ENCODE measurements at places on chromosomes 7 and 10. TPM values are rescaled to one million over a fixed set of nuclear protein-coding genes. Genes with fewer than 3 reads are reported as not detected.
A peak's percentile ranks its signal among the peaks of the same experiment; 100 is the strongest.

GRCh38 chr10:82813856-82814255 lies 938.9 kb downstream of the NRG3 start:
- no peak for DNase-seq
- H3K4me3 ChIP-seq: no peak overlapping the region
- H3K27ac ChIP-seq: no peak overlapping the region
- no peaks in the 10 kb centered on the region for H3K36me3 ChIP-seq

- H3K27me3 ChIP-seq: no peaks in the 10 kb centered on the region
- DNase-seq: no peak
- H3K4me1 ChIP-seq: peaks cover 42% of the 10 kb centered on the region
Observed at GRCh38 chr7:48101352-48101751, 12.3 kb downstream of the UPP1 start.

DNA sequence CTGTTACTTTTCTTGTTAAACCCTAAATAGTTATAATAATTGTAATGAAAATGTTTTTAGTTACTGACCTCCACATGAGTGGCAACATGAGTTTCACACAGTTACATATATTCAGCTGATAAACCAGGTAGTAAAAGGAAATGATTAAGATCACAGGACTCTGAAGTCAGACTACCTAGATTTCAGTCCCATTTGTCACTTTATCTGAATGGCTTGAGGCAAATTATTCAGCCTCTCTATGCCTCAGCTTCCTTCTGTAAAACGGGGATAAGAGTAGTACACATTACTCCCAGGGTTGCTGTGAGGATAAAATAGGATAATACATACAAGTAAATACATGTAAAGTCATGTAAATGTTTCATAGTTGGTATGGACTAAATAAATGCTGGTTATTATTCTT lies 254.3 kb upstream of the LRRTM3 start:
- H3K27me3 ChIP-seq: no peaks in the 10 kb centered on the region
- no peak overlapping the region for H3K4me3 ChIP-seq
- no peaks in the 10 kb centered on the region for H3K4me1 ChIP-seq
- no peaks in the 10 kb centered on the region for H3K36me3 ChIP-seq

DNA sequence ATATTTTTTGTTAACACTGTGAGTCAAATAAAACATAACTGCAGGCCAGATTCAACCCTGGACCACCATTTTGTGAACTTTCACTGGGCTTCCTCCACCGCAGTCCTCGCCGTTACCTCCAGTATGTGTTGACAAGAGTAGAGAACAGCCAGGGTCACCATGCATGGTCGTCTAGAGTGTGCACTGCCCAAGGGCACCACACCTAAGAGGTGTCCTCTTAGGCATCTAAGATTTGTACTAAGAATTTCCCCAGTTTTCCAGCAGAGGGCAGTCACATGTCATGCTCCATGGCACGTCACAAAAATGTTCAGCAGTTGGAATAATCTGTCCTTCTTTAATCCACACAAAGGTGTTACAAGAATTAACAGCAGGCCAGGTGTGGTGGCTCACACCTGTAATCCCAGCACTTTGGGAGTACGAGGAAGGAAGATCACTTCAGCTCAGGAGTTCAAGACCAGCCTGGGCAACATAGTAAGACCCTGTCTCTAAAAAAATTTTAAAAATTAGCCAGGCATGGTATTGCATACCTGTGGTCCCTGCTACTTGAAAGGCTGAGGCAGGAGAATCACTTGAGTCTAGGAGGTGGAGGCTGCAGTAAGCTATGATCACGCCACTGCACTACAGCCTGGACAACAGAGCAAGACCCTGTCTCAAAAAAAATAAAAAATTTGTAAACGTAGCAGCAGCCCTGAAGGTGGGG lies 71.2 kb upstream of the FOXK1 start:
- H3K4me3 ChIP-seq: no peak overlapping the region
- DNase-seq: peak; percentile 56
- no peaks in the 10 kb centered on the region for H3K36me3 ChIP-seq
- no peak overlapping the region for H3K27ac ChIP-seq
- no peaks in the 10 kb centered on the region for H3K27me3 ChIP-seq

DNA sequence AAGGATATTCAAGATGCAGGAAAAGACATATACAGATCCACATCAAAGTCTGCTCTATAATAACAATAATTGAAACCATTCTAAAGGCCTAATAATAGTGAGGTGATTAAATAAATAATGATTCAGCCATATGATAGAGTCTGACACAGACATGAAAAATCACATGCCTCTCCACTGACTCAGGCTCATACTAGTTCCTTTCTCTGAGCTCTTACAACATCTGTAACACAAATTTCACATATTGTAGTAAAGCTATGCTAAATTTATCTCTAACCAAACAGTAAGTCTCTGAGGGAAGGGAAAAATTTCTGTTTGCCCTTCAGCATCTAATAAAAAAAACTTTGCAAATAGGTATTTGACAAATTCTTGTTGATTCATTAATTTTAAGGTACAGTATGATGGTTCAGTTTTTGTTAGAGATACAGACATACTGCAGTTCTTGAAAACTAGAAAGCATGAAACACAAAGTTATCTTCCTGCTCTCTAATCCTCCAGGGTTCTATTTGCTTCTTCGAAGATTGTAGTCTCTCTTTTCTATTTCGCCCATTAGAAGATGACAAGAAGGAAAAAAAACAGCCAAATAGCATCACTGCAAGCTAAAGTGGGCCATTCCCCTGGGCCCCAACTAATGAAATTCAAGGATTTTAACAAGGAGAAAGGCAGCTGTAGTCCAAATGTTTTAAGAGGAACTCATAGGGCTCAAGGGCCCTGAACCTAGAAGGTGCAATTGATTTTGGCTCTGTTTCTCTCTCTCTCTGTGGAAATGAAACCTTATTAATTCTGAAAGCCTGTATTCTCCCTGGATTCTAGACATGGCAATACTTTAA lies 53.9 kb downstream of the CUBN start:
- no peak overlapping the region for H3K27ac ChIP-seq
- no peak overlapping the region for H3K4me3 ChIP-seq
- H3K4me1 ChIP-seq: peaks cover 18% of the 10 kb centered on the region
- H3K36me3 ChIP-seq: peaks cover 4% of the 10 kb centered on the region
- no peaks in the 10 kb centered on the region for H3K27me3 ChIP-seq
- DNase-seq: no peak

GRCh38 chr10:113431398-113432160 lies 121.3 kb upstream of the HABP2 start:
- H3K4me3 ChIP-seq: no peak overlapping the region
- no peaks in the 10 kb centered on the region for H3K36me3 ChIP-seq
- H3K27ac ChIP-seq: no peak overlapping the region

GRCh38 chr7:1385809-1386622 lies 73.3 kb downstream of the MICALL2 start:
- no peak overlapping the region for H3K27ac ChIP-seq
- peaks cover 16% of the 10 kb centered on the region for H3K27me3 ChIP-seq
- no peaks in the 10 kb centered on the region for H3K4me1 ChIP-seq
- H3K4me3 ChIP-seq: no peak overlapping the region
- no peaks in the 10 kb centered on the region for H3K36me3 ChIP-seq

- H3K36me3 ChIP-seq: no peaks in the 10 kb centered on the region
- H3K4me1 ChIP-seq: no peaks in the 10 kb centered on the region
- no peak overlapping the region for H3K27ac ChIP-seq
- no peak for DNase-seq
Observed at GRCh38 chr7:68730964-68731363, 867.3 kb upstream of the AUTS2 start.

Gene CCDC126
- total RNA-seq: 5.7 TPM

GRCh38 chr7:31102973-31103850 lies 51.1 kb downstream of the ADCYAP1R1 start:
- no peak overlapping the region for H3K4me3 ChIP-seq
- H3K27me3 ChIP-seq: no peaks in the 10 kb centered on the region
- no peak for DNase-seq
- no peaks in the 10 kb centered on the region for H3K36me3 ChIP-seq

GRCh38 chr10:63005246-63005645 lies 127.9 kb upstream of the NRBF2 start:
- peaks cover 24% of the 10 kb centered on the region for H3K27me3 ChIP-seq
- H3K36me3 ChIP-seq: no peaks in the 10 kb centered on the region
- peaks cover 18% of the 10 kb centered on the region for H3K4me1 ChIP-seq
- no peak overlapping the region for H3K27ac ChIP-seq

Gene NEUROG3
- total RNA-seq: not detected

Gene RPEL1
- total RNA-seq: 0.10 TPM

GRCh38 chr10:92886334-92886961 lies 38.1 kb downstream of the EXOC6 start:
- H3K27ac ChIP-seq: no peak overlapping the region
- DNase-seq: no peak
- H3K36me3 ChIP-seq: no peaks in the 10 kb centered on the region
- peaks cover 2% of the 10 kb centered on the region for H3K4me1 ChIP-seq
- no peaks in the 10 kb centered on the region for H3K27me3 ChIP-seq
- H3K4me3 ChIP-seq: no peak overlapping the region

DNA sequence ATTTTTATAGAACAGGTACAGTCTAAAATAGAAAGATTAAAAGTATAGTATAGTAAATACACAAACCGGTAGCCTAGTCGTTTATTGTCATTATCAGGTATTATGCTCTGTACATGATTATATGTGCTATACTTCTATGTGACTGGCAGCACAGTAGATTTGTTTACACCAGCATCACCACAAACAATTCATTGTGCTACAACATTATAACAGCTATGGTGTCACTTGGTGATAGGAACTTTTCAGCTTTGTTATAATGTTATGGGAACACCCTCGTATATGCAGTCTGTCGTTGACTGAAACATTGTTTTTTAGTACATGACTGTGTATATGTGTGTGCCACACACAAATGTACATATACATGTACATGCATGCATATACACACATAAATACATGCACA lies 19.1 kb downstream of the ZNF365 start:
- H3K4me3 ChIP-seq: no peak overlapping the region
- H3K27me3 ChIP-seq: no peaks in the 10 kb centered on the region
- H3K36me3 ChIP-seq: no peaks in the 10 kb centered on the region
- no peak for DNase-seq
- H3K27ac ChIP-seq: no peak overlapping the region

- H3K4me1 ChIP-seq: peaks cover 18% of the 10 kb centered on the region
- H3K36me3 ChIP-seq: no peaks in the 10 kb centered on the region
- H3K27ac ChIP-seq: peak overlapping the region; percentile 52
Observed at GRCh38 chr7:100604028-100604975, 2.1 kb downstream of the PCOLCE start.

DNA sequence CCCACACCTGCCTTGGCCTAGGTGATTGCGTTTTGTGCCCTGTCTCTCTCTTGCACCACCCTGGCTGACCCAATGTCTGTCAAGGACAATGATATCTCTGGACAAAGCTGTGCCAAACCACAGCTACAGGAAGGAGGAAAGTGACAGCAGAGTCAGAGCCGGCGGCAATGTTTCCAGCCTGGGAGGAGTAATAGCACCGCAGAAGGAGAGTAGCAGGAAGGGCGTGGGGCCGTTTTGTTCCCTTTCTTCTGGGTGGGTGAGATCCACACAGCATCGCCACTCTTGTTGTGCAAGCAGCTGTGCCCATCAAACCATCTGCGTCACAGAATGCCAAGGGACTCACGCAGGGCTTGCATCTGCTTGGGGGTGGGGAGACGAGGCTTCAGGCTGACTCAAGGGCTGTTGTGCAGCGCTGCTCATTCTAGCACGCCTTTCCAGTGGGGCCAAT lies 341.6 kb upstream of the AUTS2 start:
- H3K4me3 ChIP-seq: no peak overlapping the region
- H3K36me3 ChIP-seq: no peaks in the 10 kb centered on the region
- H3K27me3 ChIP-seq: no peaks in the 10 kb centered on the region
- no peak overlapping the region for H3K27ac ChIP-seq

GRCh38 chr7:97801108-97801507 lies 69.2 kb downstream of the TAC1 start:
- H3K4me1 ChIP-seq: no peaks in the 10 kb centered on the region
- no peak overlapping the region for H3K27ac ChIP-seq
- no peak for DNase-seq
- no peaks in the 10 kb centered on the region for H3K36me3 ChIP-seq
- peaks cover 7% of the 10 kb centered on the region for H3K27me3 ChIP-seq

DNA sequence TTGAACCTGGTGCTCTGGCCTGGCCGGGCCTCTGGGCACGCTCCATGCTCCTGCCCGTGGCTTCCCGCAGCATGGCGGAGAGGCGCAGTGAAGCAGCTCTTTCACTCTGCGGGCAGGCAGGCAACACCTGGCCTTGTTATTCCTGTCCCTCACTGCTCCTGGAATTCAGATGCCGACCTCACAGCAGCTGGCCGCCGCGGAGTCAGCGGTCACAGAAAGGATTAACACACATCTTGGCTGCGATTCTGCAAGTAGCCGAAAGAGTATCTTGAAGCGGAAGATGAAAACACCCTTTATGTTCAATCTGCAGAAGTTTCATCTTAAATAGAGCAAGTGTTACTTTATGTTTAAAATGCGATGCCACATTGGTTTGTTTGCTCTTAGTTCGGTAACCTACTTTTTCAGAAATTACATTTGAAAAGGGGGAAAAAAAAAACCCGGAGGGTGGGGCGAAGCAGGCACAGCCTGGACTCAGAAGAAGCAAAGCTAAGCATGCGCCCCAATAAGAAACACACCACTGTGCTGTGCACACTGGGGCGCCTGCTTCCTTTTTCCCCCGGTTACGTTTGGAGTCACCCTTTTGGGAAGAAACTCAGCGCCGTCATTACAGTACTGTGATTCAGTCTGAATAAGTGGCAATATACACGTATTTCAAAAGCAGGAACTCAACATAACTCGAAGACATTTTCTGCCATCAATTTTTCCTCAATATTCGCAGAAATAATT lies 42.3 kb downstream of the BRI3 start:
- no peak overlapping the region for H3K4me3 ChIP-seq
- no peaks in the 10 kb centered on the region for H3K36me3 ChIP-seq
- H3K4me1 ChIP-seq: peaks cover 2% of the 10 kb centered on the region
- peak; percentile 17 for DNase-seq
- no peak overlapping the region for H3K27ac ChIP-seq
- peaks cover 13% of the 10 kb centered on the region for H3K27me3 ChIP-seq

Gene BMS1
- 25.9 TPM for total RNA-seq

Gene CPXM2
- total RNA-seq: not detected

Gene ZP3
- total RNA-seq: 19.4 TPM

Gene CALML5
- total RNA-seq: not detected

DNA sequence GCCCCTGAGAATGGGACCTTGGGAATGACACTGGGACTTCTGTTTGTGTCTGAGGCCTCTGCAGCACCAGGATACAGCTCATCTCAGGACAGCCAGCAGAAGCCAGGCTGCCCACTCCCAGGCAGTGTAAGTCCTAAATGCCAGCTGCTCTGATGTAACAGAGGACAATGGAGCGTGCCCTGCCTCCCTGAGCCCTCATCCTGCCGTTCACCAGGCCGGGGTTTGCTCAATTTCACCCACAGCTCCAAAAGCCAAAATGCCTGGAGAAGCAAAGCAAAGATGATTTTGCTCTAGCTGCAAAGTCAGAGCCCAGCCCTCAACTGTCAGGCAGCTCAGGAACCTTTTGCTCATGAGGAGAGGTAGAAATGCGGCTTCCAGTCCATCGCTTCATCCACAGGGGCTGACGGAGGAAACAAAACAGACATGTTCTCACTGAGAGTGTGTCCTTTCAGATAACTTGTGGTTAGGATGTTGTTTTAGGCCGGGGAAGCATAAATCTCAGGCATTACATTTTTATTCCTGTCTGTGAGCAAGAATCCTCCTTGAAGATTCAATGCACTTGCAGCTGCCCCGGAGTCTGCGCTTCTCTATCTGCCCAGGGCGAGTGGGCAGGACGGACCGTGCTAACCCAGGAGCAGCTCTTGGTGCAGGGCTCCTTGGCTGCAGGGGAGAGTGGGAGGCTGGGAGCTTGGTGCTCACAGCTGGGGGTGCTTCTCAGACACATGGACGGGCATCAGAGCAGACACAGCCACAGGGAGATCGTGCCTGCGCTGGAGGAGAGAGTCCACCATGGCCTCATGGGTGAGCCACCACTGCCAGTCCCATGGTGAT lies 83.2 kb upstream of the CHST15 start:
- H3K27me3 ChIP-seq: peaks cover 9% of the 10 kb centered on the region
- H3K27ac ChIP-seq: no peak overlapping the region
- no peaks in the 10 kb centered on the region for H3K36me3 ChIP-seq
- H3K4me1 ChIP-seq: peaks cover 14% of the 10 kb centered on the region
- no peak overlapping the region for H3K4me3 ChIP-seq

Measured in activated CD4-positive, alpha-beta memory T cell treated with anti-CD3 and anti-CD28 coated beads for 36 hours (primary cell).